ENCODE measurements at places on chromosomes 6 and 20. TPM values are rescaled to one million over a fixed set of nuclear protein-coding genes. Genes with fewer than 3 reads are reported as not detected.

GRCh38 chr6:113924312-113924723, 46.6 kb downstream of the HDAC2 start:
- H3K4me1 ChIP-seq = no peaks in the 10 kb centered on the region
- ATAC-seq = no peak
- no peaks in the 10 kb centered on the region for H3K36me3 ChIP-seq
- no peak overlapping the region for H3K4me3 ChIP-seq

- no peak overlapping the region for H3K27ac ChIP-seq
- no peaks in the 10 kb centered on the region for H3K36me3 ChIP-seq
- no peak for ATAC-seq
- no peaks in the 10 kb centered on the region for H3K27me3 ChIP-seq
Measured at GRCh38 chr6:54284161-54284860, 23.9 kb upstream of the TINAG start.

- H3K36me3 ChIP-seq = no peaks in the 10 kb centered on the region
- H3K27me3 ChIP-seq = no peaks in the 10 kb centered on the region
- peak; percentile 95 for ATAC-seq
- peaks cover 6% of the 10 kb centered on the region for H3K4me1 ChIP-seq
- H3K27ac ChIP-seq = peak overlapping the region; percentile 37
- no peak overlapping the region for H3K4me3 ChIP-seq
Measured at GRCh38 chr6:119043265-119043664, 35.2 kb downstream of the FAM184A start.

DNA sequence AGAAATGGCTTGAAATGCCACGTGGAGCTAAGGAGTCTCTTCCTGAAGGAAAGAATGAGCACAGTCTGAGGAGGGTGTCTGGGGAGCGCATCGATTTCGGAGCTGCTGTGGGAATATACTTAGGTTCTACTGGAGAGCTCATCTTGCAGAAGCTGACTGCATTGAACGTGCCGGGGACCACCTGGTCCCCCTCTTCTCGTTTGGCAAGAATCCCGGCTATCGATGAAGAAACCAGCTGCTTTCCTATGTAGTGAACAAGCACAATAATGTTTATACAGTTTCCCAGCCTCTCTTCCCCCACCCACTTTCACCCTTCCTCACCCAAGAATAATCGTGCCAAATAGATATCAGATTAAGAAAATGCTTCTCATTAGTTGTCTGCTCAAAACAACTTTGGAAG, 242.5 kb downstream of the PACRG start:
- H3K27ac ChIP-seq = no peak overlapping the region
- H3K36me3 ChIP-seq = no peaks in the 10 kb centered on the region

- peak overlapping the region; percentile 59 for H3K4me3 ChIP-seq
- no peak overlapping the region for H3K27ac ChIP-seq
- H3K4me1 ChIP-seq = peaks cover 19% of the 10 kb centered on the region
- H3K27me3 ChIP-seq = no peaks in the 10 kb centered on the region
- ATAC-seq = no peak
Measured at GRCh38 chr6:52579006-52579660, 2.3 kb upstream of the TRAM2 start.

- H3K4me1 ChIP-seq = peaks cover 63% of the 10 kb centered on the region
- ATAC-seq = peak; percentile 98
- peak overlapping the region; percentile 65 for H3K27ac ChIP-seq
- no peaks in the 10 kb centered on the region for H3K36me3 ChIP-seq
- no peaks in the 10 kb centered on the region for H3K27me3 ChIP-seq
Measured at GRCh38 chr6:149045404-149045803, 272.1 kb upstream of the TAB2 start.

GRCh38 chr6:2033544-2033943, 211.9 kb downstream of the GMDS start:
- H3K36me3 ChIP-seq = no peaks in the 10 kb centered on the region
- no peaks in the 10 kb centered on the region for H3K27me3 ChIP-seq
- H3K4me3 ChIP-seq = no peak overlapping the region
- no peak overlapping the region for H3K27ac ChIP-seq

DNA sequence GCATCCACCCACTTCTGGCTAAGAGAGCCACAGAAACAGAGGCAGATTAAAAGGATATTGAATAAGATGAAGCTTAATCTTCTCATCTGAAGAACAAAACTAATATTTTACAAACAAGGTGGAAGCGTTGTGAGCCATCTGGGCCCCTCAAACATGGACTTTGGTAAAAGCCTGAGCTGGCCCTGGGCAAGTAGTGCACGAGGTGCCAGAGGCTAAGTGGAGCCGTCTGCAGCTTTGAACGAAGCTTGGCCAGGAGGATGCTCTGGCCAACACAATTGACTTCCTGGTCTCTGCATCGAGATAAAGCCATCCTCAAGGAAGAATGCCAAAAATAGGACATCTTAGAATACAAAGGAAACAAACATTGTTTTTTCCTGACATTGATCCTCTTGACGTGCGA, 53.2 kb upstream of the PLEKHG1 start:
- H3K27ac ChIP-seq = no peak overlapping the region
- no peak for ATAC-seq
- peaks cover 8% of the 10 kb centered on the region for H3K27me3 ChIP-seq

DNA sequence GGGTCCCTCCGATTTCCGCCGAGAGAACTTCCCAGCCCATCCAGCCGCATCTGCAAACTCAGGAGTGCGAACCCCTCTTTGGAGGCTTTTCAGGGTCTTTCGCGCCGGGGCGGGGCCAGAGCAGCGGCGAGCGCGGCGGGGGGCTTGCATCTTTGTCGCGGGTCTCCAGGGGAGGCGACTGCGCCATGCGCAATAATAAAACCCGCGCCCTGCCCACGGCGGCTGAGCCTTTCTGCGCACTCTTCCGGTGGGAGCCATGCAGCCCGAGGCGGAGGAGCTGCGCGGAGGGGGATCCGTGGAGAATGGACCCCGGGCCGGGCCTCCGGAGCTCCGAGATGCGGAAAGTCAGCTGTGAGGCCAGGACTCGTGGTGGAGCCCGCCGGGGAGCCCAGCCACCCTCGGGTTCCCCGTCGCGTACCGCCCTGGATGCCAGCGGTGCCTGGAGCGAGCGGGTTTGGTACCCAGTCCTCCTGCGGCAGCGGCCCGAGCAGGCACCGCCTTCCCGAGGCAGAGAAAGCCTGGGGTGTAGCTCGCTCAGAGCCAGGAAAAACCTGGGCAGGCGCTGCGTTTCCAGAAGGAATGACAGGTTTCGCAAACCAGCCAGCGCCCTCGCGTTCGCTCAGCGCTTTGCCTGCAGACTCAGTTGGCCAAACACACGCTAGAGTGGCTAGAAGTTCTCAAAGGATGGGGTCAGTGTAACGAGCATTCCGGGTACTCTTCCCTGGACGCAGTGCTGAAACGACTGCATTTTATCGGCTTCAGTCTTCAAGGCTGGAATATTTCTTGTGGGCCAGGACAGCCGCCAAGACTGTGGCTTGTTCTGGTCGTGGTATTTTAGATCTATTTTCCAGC, 1.2 kb downstream of the AKAP12 start:
- no peaks in the 10 kb centered on the region for H3K4me1 ChIP-seq
- peak overlapping the region; percentile 63 for H3K4me3 ChIP-seq
- H3K36me3 ChIP-seq = no peaks in the 10 kb centered on the region
- no peak overlapping the region for H3K27ac ChIP-seq

DNA sequence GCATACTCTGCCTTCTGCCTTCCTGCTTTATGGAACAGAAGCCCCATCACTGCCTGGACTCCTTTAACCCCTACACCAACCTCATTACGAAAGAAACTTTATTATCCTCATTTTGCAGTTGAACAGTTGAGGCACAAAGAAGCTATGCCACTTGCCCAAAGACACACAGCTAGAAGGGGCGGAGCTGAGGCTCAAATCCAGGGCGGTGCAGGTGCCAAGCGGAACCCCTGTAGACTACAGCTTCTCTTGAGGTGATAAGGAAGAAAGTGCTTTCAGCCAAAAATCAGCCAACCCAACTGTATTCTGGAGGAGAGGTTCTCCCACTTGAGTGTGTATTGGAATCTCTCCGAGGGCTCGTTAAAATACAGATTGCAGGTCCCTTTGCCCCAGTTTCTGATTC, 90.5 kb downstream of the PRND start:
- peak overlapping the region; percentile 98 for H3K4me3 ChIP-seq
- no peaks in the 10 kb centered on the region for H3K27me3 ChIP-seq
- peaks cover 46% of the 10 kb centered on the region for H3K4me1 ChIP-seq
- peaks cover 43% of the 10 kb centered on the region for H3K36me3 ChIP-seq
- peak overlapping the region; percentile 100 for H3K27ac ChIP-seq

GRCh38 chr6:159325476-159325875, 156.3 kb downstream of the FNDC1 start:
- no peak overlapping the region for H3K4me3 ChIP-seq
- no peak for ATAC-seq
- H3K27ac ChIP-seq = no peak overlapping the region
- H3K27me3 ChIP-seq = peaks cover 9% of the 10 kb centered on the region

DNA sequence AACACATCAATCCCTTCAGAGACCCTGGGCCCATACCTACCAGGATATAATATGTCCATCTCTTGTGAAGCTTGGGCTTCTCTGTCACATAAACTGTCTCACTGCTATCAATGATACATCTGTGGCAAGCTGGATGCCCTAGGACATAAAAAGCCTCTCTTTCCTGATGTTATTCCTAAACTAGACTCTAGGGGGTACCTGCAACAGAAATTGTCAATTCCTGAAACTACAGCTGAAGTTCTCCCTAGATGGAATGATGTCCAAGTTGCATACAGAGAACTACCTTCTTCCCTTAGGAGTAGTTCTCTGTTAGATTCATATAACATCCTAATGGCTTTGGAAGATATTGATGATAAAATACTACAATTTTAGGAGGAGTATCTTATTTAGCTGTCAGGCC, 35.8 kb downstream of the TBX18 start:
- no peaks in the 10 kb centered on the region for H3K27me3 ChIP-seq
- no peaks in the 10 kb centered on the region for H3K36me3 ChIP-seq
- ATAC-seq = no peak
- H3K4me1 ChIP-seq = no peaks in the 10 kb centered on the region

- H3K36me3 ChIP-seq = no peaks in the 10 kb centered on the region
- H3K27ac ChIP-seq = no peak overlapping the region
- H3K27me3 ChIP-seq = no peaks in the 10 kb centered on the region
- no peak overlapping the region for H3K4me3 ChIP-seq
- H3K4me1 ChIP-seq = no peaks in the 10 kb centered on the region
Measured at GRCh38 chr20:9409352-9409751, 105.0 kb upstream of the LAMP5 start.

DNA sequence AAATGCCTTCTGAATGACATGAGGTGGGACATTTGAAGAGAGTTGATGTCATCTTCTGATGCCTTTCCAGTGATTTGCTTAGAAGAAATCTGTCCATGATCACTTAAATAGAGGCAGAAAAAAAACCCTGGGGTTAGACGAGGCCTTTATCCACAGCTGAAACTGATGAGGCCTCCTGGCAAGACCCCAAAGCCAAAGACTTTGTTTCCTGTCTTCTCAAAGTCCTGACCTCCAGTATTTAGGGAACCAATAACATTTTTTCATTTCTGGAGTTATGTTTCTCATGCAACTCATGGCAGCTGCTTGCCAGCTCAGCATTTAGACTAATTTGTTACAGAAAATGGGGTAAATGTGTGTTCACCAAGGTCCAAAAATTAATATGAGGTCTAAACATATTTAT, 248.0 kb upstream of the PRDM1 start:
- H3K4me3 ChIP-seq = no peak overlapping the region
- no peaks in the 10 kb centered on the region for H3K36me3 ChIP-seq
- peaks cover 4% of the 10 kb centered on the region for H3K27me3 ChIP-seq
- no peaks in the 10 kb centered on the region for H3K4me1 ChIP-seq

- peaks cover 43% of the 10 kb centered on the region for H3K4me1 ChIP-seq
- H3K4me3 ChIP-seq = peak overlapping the region; percentile 77
- no peaks in the 10 kb centered on the region for H3K27me3 ChIP-seq
- H3K27ac ChIP-seq = peak overlapping the region; percentile 99
Measured at GRCh38 chr6:45923831-45924391, 91.7 kb downstream of the CLIC5 start.

DNA sequence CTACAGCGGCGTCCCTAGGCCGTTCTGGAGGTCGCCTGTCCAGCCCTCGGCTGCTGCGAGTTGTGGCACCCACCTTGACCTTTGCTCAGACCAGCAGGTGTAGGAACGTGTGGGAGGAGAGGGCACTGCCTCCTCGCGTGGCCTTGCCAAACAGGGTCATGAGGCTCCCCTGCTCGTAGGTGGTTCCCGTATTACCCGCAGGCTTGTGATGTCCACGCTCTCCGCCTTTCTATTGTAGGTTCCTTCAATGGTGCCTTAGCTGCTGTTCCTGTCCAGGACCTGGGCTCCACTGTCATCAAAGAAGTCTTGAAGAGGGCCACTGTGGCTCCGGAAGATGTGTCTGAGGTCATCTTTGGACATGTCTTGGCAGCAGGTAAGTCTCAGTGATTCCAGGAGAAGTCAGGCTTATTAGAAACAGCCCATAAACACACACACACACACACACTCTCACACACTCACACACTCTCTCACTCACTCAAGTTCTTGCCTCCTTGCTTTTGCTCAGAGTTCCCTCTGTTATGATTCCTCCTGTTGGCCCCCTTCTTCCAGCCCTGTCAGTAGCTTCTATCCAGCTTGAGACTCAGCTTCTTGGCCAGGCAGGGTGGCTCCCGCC, 942 bp downstream of the ACAT2 start:
- H3K27me3 ChIP-seq = no peaks in the 10 kb centered on the region
- H3K4me1 ChIP-seq = peaks cover 25% of the 10 kb centered on the region
- no peak for ATAC-seq
- peak overlapping the region; percentile 90 for H3K4me3 ChIP-seq

GRCh38 chr6:33750244-33750991, 3.7 kb upstream of the IP6K3 start:
- peaks cover 8% of the 10 kb centered on the region for H3K27me3 ChIP-seq
- peak overlapping the region; percentile 70 for H3K27ac ChIP-seq
- no peaks in the 10 kb centered on the region for H3K36me3 ChIP-seq

DNA sequence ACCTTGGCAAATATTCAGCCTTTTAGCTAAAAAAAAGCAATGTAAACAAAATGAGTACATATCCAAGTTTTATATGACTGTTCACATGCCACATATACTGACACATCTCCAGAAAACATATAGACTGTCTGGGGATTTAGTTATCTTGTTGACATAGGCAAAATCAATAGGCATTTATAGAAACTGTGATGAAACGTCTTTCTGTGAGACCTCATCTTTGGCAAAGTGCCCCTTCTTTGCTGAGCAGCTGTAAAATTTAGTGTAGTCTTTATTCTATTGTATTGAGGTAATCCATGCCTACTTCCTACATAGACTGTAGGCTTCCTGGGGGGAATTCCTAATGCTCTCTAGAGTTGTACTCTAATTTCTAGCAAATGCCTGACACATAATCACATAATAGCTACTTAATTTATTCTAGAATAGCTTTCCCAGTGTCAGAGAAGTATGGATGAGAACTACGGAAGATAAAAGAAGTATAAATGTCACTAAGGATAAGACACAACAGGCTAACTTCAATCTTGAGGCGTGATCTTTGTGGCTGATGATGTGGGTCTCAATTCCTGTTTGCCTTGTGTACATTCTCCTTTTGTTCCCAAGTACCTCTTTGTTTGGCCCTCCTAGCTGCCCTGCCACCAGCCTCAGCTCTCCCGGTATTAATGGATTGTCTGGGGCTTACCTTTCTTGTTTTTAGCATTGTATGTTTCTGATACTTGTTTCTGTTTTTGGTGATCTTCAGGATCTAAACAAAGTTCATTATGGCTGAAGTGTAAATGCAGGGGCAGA, 30.6 kb downstream of the PTCHD4 start:
- H3K27ac ChIP-seq = no peak overlapping the region
- H3K36me3 ChIP-seq = no peaks in the 10 kb centered on the region
- H3K4me3 ChIP-seq = no peak overlapping the region
- no peaks in the 10 kb centered on the region for H3K4me1 ChIP-seq
- ATAC-seq = no peak

MEP1A gene
- total RNA-seq = not detected

KCNK16 gene
- total RNA-seq = not detected

SIRPA gene
- 0.05 TPM for total RNA-seq

THBD gene
- 0.13 TPM for total RNA-seq

TPD52L2 gene
- total RNA-seq = 92.9 TPM

COL19A1 gene
- total RNA-seq = 1.3 TPM

SDC4 gene
- 21.6 TPM for total RNA-seq
